ENCODE measurements at places on chromosomes 11 and 22. TPM values are rescaled to one million over a fixed set of nuclear protein-coding genes. Genes with fewer than 3 reads are reported as not detected.

Gene TM7SF2
- 21.0 TPM for total RNA-seq

Gene ST14
- total RNA-seq, result not detected

Gene FAM89B
- 54.2 TPM for total RNA-seq

Gene GVQW3
- 3.5 TPM for total RNA-seq

Gene BBOX1
- not detected for total RNA-seq

- no peak for DNase-seq
Measured at GRCh38 chr11:61962213-61963015, 5.0 kb downstream of the FTH1 start.

DNA sequence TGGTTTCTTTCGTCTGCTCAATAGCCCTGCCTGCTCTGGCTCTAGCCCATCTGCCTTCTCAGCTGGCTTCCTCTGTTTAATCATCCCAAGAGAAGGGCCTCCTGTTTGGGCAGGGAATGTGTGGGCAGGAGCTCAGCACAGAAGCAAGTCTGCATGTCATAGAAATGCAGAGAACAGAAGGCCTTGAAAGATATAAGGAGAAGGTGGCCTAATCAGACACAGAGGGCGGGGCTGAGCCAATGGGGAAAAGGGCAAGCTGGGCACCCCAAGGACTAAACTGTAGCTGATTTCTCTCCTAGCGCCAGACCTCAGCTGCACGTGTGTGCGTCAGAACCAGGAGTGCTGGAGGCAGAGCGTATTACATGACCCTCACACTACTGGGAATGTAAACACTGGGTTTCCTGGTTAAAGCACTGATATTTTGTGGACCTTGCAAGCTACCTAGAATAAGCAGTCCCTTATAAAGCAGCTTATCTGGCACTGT lies 7.6 kb upstream of the CCKBR start:
- no peak for DNase-seq

GRCh38 chr11:35214792-35215193 lies 75.8 kb downstream of the CD44 start:
- DNase-seq, result no peak

GRCh38 chr11:30617762-30618161 lies 31.6 kb upstream of the MPPED2 start:
- DNase-seq, result no peak

DNA sequence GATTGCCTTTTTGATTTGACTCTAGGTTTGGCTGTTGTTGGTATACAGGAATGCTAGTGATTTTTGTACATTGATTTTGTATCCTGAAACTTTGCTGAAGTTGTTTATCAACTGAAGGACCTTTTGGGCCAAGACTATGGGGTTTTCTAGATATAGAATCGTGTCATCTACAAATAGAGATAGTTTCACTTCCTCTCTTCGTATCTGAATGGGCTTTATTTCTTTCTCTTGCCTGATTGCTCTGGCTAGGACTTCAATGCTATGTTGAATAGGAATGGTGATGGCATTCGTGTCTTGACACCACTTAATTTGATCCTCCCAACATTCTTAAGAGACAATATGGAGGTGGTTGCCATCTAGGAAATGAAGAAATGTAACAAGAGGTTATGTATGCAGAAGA lies 388.1 kb upstream of the API5 start:
- DNase-seq, result no peak

GRCh38 chr11:117750357-117750756 lies 46.7 kb downstream of the DSCAML1 start:
- no peak for DNase-seq

- no peak for DNase-seq
Measured at GRCh38 chr11:27238811-27239210, 124.2 kb downstream of the CCDC34 start.

DNA sequence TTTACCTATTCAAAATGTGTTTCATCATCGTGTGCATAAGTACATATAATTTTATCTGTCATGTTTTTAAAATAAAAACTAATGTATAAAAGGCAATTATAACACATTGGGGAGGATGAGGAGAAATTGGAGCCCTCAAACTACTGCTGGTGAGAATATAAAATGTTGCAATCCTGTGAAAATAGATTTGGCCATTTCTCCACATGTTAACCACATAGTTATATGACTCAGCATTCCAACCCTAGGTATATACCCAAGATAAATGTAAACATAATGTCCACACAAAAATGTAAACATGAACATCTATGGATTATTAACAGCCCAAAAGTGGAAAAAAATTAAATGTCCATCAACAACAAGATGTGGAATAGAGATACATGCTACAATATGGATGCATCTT lies 928.0 kb upstream of the FAT3 start:
- DNase-seq, result no peak
